ENCODE measurements at places on chromosomes 2 and 18. TPM values are rescaled to one million over a fixed set of nuclear protein-coding genes. Genes with fewer than 3 reads are reported as not detected.

Gene CD302
- total RNA-seq: 18.1 TPM

Gene HOXD1
- 0.71 TPM for total RNA-seq

Gene ICA1L
- 12.1 TPM for total RNA-seq

Gene RESP18
- total RNA-seq: not detected

GRCh38 chr2:178286636-178287035 is 92.3 kb downstream of the OSBPL6 start:
- DNase-seq: no peak

DNA sequence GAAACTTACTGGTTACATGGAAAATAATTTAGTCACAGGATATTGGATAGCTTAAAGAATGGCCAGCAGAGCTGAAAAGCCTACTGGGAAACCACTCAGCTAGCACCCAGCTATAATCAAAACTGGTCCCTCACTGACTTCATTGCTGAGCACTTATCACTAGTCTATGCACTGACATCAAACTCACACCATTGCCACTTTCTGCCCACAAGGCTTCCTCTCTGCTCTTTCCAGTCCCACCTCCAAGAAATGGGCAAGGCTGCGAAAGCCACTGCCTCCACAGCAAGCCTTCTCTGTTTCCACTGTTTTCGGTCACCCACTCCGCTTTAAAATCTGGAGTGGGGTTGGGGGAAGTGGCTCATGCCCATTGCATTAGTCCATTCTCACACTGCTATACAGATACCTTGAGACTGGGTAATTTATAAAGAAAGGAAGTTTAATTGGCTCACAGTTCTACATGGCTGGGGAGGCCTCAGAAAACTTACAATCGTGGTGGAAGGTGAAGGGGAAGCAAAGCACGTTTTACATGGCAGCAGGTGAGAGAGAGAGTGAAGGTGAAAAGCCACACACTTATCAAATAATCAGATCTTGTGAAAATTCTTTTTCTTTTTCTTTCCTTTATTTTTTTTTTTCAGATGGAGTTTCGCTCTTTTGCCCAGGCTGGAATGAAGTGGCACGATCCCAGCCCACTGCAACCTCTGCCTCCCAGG is 77.0 kb upstream of the CERS6 start:
- no peak for DNase-seq

GRCh38 chr2:65130664-65131175 is 814 bp upstream of the RAB1A start:
- no peak for DNase-seq

GRCh38 chr2:146979746-146980145 is 865.1 kb upstream of the ACVR2A start:
- no peak for DNase-seq

DNA sequence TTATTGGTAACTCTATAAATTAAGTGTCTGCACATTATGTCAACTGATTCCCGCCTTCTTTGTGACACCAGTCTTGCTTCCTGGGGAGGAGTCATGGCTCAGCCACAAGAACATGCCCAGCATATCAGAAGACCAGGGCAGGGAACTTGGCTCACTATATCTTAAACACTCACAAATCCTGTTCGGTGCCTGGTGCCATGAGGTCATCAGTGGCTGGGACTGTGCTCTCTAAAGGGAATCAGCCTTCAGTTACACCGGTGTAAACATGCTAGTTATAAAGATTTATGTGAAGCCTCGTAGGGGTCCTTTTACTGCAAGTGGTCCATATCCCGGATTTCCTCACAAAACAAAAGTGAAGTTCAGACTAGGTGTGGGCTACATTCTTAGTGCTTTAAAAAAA is 73.1 kb upstream of the ZNF521 start:
- DNase-seq: no peak

Data from muscle of leg (tissue), 16 donors.